ENCODE measurements at places on chromosomes 4 and X.

DNA sequence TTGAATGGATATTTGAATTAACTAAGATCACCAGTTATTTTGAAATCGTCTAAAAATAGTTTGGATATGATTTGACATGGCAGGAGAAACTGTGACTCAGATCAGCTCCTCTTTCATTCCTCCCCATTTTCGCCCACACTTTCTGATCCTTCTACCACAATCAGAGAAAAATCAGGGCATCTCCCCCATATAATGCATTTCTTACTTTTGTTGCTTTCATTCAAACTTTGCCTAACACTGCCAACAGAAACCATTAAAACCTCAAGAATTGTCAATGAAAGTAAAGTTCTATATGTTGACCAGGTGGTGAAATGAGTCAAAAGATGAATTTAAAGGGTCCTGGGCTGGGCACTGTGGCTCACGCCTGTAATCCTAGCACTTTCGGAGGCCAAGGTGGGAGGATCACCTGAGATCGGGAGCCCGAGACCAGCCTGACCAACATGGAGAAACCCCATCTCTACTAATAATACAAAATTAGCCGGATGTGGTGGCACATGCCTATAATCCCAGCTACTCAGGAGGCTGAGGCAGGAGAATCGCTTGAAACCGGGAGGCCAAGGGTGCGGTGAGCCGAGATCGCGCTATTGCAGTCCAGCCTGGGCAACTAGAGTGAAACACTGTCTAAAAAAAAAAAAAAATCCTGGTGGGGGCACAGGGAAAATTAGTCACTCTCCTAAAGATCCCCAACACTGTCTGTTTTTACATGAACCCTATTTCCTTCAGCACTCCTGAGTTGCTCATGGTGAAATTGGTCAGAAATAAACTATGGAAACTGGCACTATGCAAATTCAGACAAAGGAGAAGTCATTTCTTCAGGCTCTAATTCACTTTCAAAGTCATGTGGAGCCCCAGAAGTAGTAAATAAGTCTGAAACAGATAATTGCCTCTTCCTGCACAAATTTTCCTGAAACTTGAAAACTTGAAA, 122.8 kb upstream of the NOCT start:
- DNase-seq, result no peak

DNA sequence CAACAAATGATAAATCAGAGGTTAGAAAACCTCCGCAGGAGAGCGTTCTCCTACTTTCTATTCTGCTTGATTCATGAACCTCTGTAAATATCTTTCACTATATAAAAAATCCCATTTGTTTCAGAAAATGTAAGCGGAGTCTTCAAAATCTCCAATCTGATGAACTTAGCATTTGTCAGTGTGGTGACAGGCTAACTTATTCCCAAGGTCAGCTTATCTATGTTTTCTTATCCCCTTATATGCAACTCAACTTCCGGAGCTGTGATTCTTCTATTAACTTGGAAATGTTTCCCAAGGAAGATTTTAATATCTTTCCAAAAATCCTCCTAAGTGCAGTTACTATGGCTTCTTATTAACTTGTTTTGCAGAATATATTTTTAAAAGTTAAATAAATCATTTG, 87.5 kb upstream of the C1QTNF7 start:
- DNase-seq, result no peak

GRCh38 chr4:142850478-142850877, 4.4 kb upstream of the INPP4B start:
- no peak for DNase-seq

DNA sequence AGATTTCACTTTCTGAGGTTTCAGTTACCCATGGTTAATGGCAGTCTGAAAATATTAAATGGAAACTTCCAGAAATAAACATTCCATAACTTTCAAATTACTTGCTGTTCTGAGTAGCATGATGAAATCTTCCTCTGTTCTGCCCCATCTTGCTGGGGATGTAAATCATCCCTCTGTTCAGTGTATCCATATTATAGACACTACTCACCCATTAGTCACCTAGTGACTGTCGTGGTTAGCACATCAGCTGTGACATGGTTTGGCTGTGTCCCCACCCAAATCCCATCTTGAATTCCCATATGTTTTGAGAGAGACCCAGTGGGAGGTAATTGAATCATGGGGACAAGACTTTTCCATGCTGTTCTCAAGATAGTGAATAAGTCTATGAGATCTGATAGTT, 125.5 kb upstream of the GIMD1 start:
- no peak for DNase-seq

DNA sequence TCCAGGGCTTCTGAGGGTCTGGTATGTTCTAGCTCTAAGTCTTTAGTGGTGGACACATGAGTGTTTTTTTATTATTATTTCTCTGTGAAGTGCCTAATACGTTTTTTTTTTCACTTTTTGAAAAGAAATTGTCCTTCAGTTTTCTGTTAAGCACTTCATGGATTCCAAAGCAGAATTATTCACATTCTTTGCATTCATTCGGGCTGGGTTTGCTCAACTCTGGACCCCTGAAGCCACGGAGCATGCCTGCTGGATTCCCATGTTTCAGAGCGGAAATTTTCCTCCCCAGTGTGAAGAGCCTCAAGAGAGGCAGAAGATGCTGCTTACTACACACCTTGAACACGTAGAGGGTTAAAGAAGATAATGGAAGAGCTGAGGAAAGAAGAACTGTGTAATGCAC, 107.5 kb downstream of the EGF start:
- no peak for DNase-seq

- no peak for DNase-seq
Observed at GRCh38 chr4:183097231-183098018, 1.6 kb upstream of the WWC2 start.

- no peak for DNase-seq
Observed at GRCh38 chrX:104335756-104336155, 81.0 kb upstream of the ESX1 start.

- DNase-seq, result no peak
Observed at GRCh38 chr4:84938316-84938715, 28.2 kb downstream of the WDFY3 start.

DNA sequence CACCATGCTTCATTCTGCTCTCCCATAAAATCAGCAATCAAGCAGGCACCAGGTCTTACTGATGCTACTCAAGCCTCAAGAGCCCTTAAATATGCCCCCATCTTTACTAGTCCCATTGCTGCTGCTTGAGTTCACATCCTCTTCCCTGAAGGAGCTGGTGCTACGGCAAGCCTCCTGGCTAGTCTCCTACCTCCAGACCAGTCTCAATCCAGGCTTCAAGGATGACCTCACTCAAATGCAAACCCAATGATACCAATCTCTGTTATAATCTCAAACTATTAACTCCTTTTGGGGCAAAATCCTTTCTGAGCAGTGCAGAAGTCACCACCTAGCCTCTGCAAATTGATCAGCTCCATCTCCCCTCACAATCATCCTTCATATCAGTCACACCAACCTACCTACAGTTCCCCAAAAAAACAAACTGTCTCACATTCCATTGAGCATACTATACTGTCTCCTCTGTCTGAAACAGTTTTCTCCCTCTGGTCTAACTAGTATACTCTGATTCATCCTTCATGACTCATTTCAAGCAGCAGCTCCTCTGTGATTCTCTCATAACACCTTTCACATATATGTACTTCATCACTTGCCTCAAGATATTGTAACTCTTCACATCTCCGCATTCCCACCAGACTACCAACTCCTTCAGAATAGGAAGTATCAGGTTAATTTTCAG, 30.0 kb downstream of the PAPSS1 start:
- DNase-seq, result no peak

DNA sequence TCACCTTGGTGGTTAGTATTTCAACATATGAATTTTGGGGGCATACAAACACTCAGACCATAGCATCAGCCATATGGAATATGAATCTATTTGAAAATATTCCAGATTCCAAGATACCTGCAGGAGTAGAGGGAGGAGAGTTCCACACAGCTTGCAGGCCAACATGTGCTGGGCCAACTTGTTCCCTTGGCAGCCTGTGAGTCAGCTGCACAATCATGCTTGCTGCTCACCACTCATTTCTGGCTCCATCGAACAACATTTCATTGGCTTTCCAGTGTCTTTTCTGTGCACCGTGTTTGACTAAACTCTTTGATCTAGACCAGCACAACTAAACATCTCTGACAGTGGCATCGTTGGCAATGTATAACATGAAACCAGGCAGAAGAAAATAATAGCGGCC, 282.5 kb upstream of the RASGEF1B start:
- no peak for DNase-seq

GRCh38 chr4:37522996-37523395, 163.2 kb downstream of the RELL1 start:
- no peak for DNase-seq

DNA sequence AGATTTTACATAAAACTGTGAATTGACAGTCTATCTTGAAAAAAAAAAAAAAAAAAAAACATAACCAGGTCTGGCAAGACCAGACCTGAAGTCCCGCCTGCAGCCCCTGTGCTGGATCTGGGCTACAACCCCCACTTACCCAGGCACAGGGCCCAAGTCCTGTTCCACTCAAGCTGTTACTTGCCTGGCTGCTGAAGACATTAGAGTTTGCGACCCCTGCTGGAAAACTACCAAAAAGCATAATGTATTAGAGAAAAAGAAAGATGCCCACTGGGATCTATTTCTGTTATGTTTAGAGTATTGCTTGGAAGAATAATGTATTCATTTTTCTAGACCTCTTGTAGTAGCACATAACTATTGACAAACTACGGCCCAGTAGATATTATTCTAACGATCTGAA, 4.7 kb downstream of the HS3ST1 start:
- no peak for DNase-seq

DNA sequence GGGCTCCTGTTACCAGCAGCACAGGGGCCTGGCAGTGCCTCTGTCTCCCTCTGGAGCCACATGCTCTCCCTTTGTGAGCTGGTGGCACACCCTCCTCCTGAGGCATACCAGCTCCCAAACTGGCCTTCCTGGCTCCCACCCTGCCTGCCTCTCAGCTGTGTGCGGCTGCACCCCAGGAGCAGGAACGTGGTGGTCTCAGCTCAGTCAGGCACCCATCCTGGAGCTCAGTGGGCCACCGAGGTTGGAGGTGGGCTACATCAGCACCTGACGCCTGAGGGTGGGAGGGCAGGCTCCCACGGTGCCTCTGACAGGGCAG, 85.9 kb upstream of the NKX1-1 start:
- no peak for DNase-seq

DNA sequence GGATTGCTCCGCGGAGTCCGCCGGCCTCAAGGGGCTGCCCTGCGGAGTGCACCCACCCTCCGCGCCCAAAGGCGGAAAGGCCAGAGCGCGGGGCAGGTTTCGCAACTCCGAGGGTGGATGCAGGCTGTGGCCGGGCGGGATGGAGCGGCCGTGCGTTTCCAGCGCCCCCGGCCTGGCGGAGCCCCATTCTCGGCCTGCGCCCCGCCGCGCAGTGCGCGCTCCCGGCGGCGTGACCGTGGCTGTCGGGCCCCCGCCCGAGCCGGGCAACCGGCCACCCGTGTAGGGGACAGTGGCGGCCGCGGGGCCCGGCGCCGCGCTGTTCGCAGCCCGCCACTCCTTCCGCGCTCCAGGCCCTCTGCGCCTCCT, 331 bp downstream of the SETD7 start:
- DNase-seq, result no peak

DNA sequence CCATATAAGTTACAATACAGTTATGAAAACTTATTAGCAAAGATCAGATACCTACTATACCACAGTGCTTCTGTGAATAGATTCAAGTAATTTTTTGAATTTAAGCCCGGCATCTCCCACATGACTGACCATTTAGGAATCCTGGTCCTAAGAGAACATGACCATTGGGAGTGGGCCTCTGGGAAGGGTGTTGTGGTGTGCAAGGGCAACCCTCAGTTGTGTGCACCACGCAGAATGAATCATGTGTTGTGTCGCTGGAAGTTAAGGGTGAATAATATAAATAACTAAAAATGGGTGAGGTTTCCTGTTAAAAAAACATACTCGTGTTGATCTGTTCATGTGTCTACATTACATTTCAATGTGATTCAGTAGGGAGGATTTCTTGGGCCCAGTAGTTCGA, 15.5 kb downstream of the CPE start:
- DNase-seq, result no peak

DNA sequence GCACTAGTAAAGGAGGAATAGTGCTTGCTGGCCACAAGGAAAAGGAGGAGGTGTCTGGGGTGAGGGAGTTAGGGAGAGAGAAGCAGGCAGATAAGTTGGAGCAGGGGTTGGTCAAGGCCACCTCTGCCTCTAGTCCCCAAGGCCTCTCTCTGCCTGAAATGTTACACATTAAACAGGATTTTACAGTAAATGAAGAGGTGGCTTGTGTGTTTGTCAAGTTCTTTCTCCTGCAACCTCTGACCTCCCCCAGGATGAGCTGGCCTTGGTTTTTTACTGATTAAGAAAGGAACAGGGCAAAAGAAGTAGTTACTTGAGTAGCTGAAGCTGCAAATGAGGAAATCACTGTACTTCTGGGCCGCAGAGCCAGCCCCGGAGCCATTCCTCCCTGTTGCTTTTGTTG, 2.0 kb downstream of the GJB1 start:
- DNase-seq, result no peak

GRCh38 chr4:145035494-145036136, 62.4 kb downstream of the ANAPC10 start:
- no peak for DNase-seq

GRCh38 chr4:78370631-78371372, 180.8 kb upstream of the ANXA3 start:
- DNase-seq, result no peak

DNA sequence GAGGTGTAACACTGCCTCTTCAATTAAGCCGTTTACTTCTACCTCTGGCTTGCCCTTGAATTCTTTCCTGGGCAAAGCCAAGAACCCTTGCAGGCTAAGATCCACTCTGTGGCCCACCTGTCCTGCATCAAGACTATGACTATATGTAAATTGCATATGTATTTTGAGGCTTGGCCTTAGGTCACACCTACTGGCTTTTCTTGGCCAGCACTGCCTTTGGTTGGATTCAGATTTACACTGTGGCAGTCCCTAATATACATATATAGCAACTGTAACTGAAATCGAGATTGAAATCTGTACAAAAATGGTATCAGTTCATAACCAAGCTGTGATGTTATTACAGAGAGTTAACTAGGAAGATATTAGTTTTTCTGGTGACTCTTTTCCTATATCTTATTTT, 151.5 kb downstream of the CFAP47 start:
- DNase-seq, result no peak

DNA sequence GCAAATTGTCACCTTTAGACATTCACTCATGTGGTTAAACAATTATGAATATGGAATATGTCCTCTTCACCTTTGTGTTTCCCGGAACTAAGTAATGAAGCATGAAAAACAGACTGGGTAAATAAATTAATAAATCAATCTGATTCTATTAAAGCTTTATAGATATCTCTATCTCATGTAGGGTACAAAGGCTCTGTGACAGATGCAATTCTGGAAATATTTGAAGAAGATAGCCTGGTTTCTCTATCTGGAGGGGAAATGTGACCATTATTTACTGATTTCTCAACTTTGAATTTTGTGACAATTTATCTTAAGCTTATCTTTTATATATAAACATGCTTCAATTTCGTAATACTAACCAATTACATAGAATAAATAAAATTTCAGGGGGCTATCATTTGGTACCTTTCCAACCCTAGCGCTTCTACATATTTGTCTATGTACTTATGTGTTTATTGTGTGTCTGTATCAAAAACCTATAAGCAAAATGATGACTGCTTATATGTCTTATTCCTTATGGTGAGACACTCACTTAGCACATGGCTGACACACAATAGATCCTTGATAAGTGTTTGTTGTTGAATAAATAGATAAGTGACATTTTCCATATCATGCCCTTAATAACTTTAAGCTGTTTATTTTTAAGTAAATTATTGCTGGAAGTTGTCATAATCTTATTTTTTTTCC, 9.9 kb downstream of the CTSO start:
- no peak for DNase-seq

All from stimulated activated CD4-positive, alpha-beta T cell treated with anti-CD3 and anti-CD28 coated beads, Interleukin-15, amount 100 ng/mL, for 1 hour (primary cell).